ENCODE measurements at places on chromosomes 16 and 17. TPM values are rescaled to one million over a fixed set of nuclear protein-coding genes. Genes with fewer than 3 reads are reported as not detected.
A peak's percentile ranks its signal among the peaks of the same experiment; 100 is the strongest.

- H3K27me3 ChIP-seq = no peaks in the 10 kb centered on the region
- H3K36me3 ChIP-seq = peaks cover 9% of the 10 kb centered on the region
- peak overlapping the region; percentile 97 for H3K27ac ChIP-seq
- no peaks in the 10 kb centered on the region for H3K4me1 ChIP-seq
- peak; percentile 44 for DNase-seq
Observed at GRCh38 chr16:31072540-31073141, 1.4 kb downstream of the ZNF668 start.

- H3K27me3 ChIP-seq = no peaks in the 10 kb centered on the region
- no peak overlapping the region for H3K4me3 ChIP-seq
- peak overlapping the region; percentile 46 for H3K27ac ChIP-seq
- peaks cover 5% of the 10 kb centered on the region for H3K36me3 ChIP-seq
Observed at GRCh38 chr17:1423456-1424135, 23.6 kb upstream of the YWHAE start.

DNA sequence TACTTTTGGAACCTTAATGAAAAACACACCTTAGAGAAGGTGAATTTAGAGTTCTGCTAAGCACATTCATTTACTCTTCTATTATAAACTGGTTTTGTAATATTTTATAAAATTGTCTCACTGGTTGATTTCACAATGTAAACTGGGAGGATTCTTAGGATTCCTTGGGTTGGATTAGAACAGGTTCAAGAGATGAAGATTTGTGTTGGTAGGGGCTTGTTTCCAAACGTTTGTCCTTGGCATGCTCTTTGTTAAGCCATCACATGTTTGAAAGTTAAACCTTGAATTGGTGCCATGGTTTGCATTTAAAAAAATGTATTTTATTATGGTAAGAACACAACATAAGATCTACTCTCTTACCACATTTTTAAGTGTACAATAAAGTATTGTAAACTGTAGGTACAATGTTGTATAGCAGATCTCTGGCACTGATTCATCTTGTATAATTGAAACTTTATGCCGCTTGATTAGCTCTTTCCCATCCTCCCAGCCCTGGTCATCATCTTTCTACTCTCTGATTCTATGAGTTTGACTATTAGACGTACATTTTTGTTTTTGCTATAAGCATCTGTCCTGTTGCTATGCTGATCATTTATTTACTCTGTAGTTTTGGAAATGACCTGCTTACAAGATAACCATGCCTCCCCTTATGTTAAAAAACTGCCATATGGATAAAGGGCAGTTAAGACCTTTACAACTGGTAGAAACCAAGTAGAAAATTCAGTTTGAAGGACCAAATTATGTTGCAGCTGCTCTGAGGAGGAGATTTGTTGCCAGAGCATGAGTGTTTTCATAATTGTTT is 9.6 kb downstream of the FTO start:
- H3K27ac ChIP-seq = no peak overlapping the region
- H3K4me1 ChIP-seq = no peaks in the 10 kb centered on the region
- no peak overlapping the region for H3K4me3 ChIP-seq

DNA sequence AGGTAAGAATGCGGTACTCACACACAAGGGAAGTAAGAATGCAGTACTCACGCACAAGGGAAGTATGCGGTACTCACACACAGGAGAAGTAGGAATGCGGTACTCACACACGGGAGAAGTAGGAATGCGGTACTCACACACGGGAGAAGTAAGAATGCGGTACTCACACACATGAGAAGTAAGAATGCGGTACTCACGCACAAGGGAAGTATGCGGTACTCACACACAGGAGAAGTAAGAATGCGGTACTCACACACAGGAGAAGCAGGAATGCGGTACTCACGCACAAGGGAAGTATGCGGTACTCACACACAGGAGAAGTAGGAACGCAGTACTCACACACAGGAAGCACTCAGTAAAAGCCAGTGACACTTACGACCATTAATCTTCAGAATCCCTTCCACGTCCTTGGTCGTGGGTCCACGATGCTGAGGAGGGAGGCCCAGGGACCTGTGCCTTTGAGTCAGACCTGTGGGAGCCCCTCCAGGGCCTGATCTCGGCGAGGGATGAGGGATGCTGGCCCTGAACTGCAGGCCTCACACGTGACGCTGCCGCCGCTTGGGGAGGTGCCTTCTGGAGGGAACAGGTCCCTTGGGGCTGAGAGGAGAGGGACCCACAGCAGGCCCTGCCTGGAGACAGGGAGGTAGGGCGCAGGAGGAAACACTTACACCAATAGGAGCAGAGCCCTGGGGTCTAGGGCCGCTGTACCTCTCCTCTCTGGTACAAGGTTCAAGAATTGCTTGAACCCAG is 20.2 kb downstream of the ABR start:
- no peaks in the 10 kb centered on the region for H3K4me1 ChIP-seq
- no peak overlapping the region for H3K27ac ChIP-seq
- H3K27me3 ChIP-seq = no peaks in the 10 kb centered on the region
- H3K4me3 ChIP-seq = no peak overlapping the region
- no peak for DNase-seq
- no peaks in the 10 kb centered on the region for H3K36me3 ChIP-seq

DNA sequence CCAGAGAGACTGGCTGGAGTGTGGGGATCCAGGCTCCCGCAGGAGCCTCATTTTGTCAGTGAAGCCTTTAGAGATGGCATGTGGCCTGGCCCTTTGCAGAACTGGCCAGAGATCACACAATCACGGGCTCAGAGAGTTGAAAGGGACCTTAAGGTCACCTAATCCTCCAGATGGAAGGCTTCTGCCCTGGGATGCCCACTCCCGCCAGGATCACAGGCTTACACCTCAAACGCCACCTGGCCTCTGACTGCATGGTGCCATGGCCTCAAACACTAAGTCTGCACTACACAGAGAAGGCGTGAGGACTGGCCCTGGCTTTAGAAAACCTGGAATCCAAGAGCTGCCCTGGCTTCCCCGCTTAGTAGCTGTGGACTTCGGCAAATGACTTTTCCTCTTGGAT is 306.8 kb upstream of the CCL2 start:
- no peak overlapping the region for H3K27ac ChIP-seq
- H3K36me3 ChIP-seq = no peaks in the 10 kb centered on the region
- no peak overlapping the region for H3K4me3 ChIP-seq

DNA sequence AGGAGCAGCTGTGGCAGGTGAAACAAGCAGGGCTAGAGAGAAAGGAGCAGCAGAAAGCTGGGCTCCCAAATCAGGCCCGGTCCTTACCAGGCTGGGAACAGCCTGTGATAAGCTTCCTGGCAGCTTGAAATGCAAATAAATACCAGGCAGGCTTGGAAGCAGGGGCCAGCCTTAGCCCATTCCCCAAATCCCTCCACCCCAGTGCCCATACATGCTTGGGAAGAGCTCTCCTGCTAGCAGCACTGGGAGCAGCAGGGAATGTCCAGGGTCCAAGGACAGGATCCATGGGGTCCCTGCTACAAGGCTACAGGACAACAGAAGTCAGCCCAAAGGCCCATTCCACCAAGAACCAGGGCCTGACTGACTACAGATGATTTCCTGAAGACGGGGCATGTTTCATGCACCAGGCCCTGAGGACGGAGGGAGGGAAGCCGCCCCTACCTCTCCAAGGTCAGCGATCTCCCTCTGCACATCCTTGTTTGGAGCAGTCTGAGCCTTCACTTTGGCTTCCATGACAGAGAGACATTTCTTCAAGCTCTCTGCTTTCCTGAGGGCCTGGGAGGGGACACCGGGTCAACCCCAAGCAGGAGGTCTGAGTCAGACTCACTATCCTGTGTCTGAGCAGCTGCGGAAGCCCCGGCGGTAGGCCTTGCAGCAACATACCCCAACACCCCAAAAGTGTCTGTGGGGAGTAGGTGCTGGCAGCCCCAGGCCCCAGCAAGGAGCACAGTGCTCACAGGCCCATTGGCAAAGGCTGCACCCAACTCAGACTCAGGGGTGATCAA is 2.6 kb upstream of the EXOSC6 start:
- H3K27me3 ChIP-seq = no peaks in the 10 kb centered on the region
- H3K4me1 ChIP-seq = no peaks in the 10 kb centered on the region
- no peak overlapping the region for H3K4me3 ChIP-seq
- H3K27ac ChIP-seq = no peak overlapping the region

GRCh38 chr17:1693339-1693738 is 8.7 kb upstream of the PRPF8 start:
- no peak for DNase-seq

- DNase-seq = no peak
- peaks cover 13% of the 10 kb centered on the region for H3K36me3 ChIP-seq
- H3K27ac ChIP-seq = no peak overlapping the region
- H3K4me1 ChIP-seq = no peaks in the 10 kb centered on the region
- H3K27me3 ChIP-seq = no peaks in the 10 kb centered on the region
- H3K4me3 ChIP-seq = no peak overlapping the region
Observed at GRCh38 chr17:75003070-75003956, 9.2 kb upstream of the MRPL58 start.

- H3K27ac ChIP-seq = peak overlapping the region; percentile 46
- no peaks in the 10 kb centered on the region for H3K27me3 ChIP-seq
- peaks cover 2% of the 10 kb centered on the region for H3K36me3 ChIP-seq
- peaks cover 22% of the 10 kb centered on the region for H3K4me1 ChIP-seq
- DNase-seq = no peak
Observed at GRCh38 chr16:48558371-48558841, 51.6 kb downstream of the N4BP1 start.

DNA sequence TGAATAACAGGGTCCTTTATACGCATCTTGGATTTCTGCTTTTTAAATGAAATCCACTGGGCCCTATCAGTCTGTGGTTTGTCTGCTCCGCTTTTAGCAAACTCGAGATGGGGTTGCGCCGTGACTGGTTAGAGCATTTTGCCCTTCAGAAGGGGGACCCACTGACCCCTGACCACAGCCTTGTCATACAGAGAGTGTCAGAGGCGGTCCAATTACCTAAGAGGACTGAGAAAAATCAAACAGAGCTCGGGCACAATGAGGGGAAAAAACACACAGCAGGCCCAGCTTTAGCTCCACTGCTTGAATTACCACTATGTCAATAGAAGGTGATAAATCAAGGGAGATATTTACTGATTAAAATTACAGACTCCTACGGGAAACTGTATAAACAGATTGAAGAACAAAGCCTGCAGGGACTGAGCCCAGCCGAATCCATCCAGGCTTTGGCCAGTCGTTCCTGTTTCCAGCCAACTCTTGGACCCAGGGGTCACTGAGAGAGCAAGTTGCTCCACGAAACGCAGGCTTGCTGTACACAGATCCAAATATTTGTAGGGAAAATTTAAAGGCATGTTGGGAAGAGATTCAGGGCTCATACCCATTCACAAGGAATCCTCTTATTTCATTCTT is 131.9 kb upstream of the ZFHX3 start:
- DNase-seq = peak; percentile 65
- peaks cover 3% of the 10 kb centered on the region for H3K4me1 ChIP-seq
- H3K4me3 ChIP-seq = no peak overlapping the region
- no peaks in the 10 kb centered on the region for H3K36me3 ChIP-seq
- H3K27ac ChIP-seq = no peak overlapping the region

DNA sequence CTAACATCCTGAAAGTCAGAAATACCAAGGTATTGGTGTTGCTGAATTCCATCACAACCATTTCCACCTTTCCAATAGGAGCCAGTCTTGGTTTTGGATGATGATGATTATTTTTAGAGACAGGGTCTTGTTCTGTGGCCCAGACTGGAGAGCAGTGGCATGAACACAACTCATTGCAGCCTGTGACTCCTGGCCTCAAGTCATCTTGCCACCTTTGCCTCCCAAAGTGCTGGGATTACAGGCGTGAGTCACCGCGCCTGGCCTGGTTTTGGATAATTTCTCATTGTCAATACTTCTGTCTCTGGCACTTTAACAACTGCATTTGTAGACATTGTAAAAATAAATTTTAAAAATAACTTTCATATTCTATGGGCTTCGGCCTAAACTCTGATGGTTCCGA is 22.6 kb downstream of the STAT5B start:
- no peaks in the 10 kb centered on the region for H3K27me3 ChIP-seq
- no peak overlapping the region for H3K4me3 ChIP-seq
- H3K36me3 ChIP-seq = no peaks in the 10 kb centered on the region
- no peak overlapping the region for H3K27ac ChIP-seq
- peaks cover 10% of the 10 kb centered on the region for H3K4me1 ChIP-seq
- DNase-seq = peak; percentile 53

- H3K27ac ChIP-seq = no peak overlapping the region
- H3K4me1 ChIP-seq = peaks cover 2% of the 10 kb centered on the region
- H3K4me3 ChIP-seq = no peak overlapping the region
- peak; percentile 32 for DNase-seq
- H3K27me3 ChIP-seq = no peaks in the 10 kb centered on the region
- H3K36me3 ChIP-seq = peaks cover 2% of the 10 kb centered on the region
Observed at GRCh38 chr16:31134091-31134571, 1.4 kb downstream of the PRSS8 start.

DNA sequence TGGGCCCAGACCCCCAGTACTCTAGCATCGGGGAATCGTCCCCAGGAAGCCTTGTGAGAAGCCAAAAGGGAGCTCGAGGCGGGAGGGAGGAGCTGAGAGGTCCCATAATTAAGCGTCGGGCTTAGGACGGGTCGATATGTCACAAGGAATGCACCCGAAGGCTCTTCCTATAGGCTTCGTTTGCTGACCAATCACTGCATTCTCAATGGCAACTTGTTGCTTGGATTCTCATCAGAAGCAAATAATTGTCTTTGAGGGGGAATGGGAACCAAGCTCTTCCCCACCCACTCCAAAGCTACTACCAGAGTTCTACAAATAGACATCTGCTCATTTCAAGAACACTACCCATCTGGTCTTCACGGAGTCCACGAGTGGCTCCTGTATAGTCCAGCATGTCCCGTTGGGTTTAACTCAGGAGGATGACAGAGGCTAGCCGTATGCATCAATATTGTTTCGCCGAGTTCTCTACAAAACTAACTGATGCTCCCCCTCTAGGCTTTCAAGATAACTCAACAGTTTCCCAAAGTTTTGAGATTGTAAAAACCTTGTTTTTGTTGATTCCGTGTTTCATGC is 628 bp upstream of the BLMH start:
- H3K36me3 ChIP-seq = no peaks in the 10 kb centered on the region
- no peaks in the 10 kb centered on the region for H3K27me3 ChIP-seq
- DNase-seq = peak; percentile 60
- peak overlapping the region; percentile 75 for H3K27ac ChIP-seq

Gene MYO18A
- total RNA-seq = 133 TPM

Gene NPIPA8
- total RNA-seq = not detected

Gene C17orf67
- total RNA-seq = 1.7 TPM

Gene MPP3
- 6.9 TPM for total RNA-seq

Gene TMEM220
- total RNA-seq = 4.3 TPM

Gene FXR2
- total RNA-seq = 39.8 TPM

Measured in fibroblast of lung (primary cell).